Dorsolateral prefrontal cortex (tissue), 122 donors: ENCODE measurements at places on chromosomes 7 and 10. TPM values are rescaled to one million over a fixed set of nuclear protein-coding genes. Genes with fewer than 3 reads are reported as not detected.

- DNase-seq, result no peak
These were observed 150.7 kb downstream of the MGMT start for GRCh38 chr10:129617768-129618167.

DNA sequence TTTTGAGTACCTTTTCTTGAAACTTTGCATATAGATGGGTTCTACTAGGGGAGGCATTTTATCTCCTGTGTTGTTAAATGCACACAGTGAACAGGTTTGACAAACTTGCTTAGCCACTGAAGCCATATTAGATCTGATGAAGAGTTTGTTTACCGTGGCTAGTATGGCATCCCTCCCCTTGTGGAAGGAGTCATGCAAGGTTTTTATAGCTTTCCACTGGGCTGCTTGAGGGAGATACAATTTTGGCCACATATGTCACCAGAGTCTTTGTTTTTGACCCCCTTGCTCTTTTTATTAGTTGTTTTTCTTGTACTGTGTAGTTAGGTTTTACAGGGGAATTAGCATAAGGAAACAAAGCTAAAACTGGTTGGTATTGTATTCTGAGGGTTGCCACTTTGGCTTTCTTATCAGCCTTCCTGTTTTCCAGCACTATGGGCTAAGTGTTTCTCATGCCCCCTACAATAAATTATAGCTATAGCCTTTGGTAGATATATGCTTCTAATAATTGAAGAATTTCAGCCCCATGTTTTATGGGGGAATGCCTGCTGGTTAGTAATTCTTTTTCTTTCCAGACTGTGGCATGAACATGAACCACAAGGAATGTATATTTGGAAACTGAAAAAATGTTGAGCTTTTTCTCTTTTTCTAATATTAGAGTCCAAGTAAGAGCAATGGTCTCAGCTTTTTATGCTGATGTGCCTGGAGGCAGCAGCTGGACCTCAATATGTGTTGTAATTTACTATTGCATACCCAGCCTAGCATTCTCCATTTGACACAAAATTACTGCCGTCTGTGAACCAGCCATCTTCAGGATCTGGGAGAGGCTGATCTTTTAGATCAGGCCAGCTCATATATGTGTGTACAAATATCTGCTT, 18.4 kb upstream of the STEAP2 start:
- no peak for DNase-seq

DNA sequence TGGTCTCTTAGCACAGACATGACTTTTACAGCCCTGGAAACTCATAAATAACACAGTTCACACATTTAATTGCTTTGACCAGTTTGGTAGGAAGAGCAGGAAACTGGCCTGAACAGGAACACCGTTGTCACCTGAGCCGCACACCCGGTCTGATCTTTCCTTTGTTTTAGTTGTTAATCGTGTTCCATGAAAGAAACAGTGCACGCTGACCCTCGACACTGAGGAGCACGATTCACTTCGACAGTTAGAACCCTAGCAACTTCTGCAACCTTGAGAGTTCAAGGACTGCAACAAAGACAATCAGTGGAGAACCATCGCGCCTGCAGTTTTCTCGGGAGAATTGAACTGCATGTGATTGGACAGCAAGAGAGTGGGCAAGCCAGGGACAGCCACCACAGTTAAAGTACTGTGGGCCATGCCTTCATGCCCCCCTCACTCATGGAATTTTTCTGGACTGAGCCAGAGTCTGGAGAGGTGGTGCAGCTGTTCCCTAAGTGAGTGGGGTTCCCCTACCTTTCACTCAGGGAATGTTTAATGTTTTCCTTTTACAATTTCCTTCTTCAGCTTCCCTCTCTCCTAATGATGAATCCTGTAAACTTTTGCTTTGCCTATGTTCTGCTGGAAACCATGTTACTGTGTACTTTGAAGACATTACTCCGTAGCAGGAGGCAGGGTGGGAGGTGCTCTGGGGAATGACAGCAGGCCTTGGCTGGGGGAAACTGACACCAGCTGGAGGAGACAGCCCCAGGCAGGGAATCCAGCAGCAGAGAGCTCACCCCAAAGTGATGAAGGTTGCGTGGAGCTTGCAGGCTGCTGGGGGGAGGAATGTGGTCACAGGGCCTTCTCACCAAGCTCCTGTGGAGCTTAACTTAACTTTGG, 198.7 kb downstream of the ZNF438 start:
- DNase-seq, result no peak

DNA sequence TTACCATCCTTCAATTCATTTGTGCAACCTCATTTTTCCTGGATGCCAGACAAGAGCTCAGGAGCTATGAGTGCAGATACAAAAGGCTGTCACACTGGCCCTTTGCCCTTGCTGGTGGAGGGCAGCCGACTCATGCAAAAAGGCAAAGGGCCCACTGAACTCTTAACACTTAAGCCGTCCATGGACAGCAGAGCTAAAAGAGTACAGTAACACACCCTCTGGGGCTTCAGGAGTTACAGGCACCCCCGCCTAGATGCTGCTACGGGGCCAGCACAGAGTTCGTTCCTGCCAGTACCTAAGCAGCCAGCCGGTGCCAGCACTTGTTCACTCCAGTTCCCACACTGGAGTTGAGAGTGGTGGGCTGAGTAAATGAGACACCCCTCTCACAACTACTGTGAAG, 69.9 kb upstream of the MRLN start:
- no peak for DNase-seq

GRCh38 chr7:40310258-40310657, 175.5 kb downstream of the SUGCT start:
- no peak for DNase-seq

DNA sequence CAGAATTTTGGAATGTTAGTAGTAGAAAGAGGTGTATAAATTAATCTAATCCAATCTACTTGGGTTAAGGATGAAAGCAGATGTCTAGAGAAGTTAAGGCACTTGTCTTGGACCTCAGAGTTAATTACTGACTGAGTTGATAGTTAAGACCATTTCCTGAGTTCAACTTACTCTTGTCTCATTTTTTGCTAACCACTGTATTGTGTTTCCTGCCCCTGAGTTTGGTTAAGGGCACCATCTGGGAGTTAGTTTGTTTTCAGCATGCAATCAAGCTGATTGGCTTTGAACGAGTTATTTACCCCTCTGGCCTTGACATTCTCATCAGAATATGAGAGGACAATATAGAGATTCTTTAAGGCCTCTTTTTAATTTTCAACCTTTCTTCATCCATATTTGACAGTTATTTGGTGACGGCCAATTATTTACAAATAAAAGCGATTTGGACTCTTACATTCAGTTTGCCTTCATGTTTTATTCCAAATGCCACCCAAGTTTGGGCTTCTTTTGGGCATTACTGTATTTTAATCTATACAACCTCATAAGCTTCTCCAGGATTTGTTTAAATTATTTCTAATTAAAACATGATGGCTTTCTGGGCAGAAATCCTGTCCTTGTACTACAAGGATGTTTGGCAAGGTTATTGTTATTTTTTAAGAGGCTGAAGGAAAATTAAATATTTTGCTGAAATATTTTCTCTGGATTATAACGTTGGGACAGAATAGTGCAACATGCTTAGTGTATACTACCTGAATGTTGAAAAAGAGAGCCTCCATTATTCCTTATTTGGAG, 225.0 kb downstream of the CACNB2 start:
- DNase-seq, result no peak

GRCh38 chr10:70803775-70804420, 11.8 kb upstream of the SGPL1 start:
- no peak for DNase-seq

GRCh38 chr7:80764132-80764531, 125.7 kb downstream of the CD36 start:
- DNase-seq, result no peak

DNA sequence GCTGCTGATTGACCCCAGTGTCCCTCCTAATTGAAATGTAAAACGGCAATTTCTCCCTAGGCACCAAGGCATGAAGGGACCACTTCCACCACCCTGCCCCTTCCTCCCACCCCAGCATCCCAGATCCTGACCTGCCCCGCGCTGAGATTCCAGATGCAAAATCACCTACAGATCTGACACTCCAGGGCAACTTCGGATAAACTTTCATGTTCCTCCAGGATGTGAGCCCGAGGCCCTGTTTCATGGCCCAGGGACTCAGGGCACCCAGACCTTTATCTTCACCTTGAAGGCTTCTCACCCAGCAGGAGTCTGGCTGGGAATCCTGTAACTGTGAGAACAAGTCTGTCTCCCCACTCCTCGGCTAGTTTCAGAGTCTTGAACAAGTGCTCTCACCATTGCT, 361.8 kb downstream of the PLXNA4 start:
- DNase-seq, result no peak

GRCh38 chr7:19663816-19664462, 44.9 kb downstream of the POLR1F start:
- no peak for DNase-seq

The ATG9B gene
- 11.1 TPM for total RNA-seq

The PLAC9 gene
- 7.0 TPM for total RNA-seq

The TBX20 gene
- total RNA-seq, result not detected
